ENCODE measurements at places on chromosomes 2 and 18.

GRCh38 chr2:32706815-32707579 lies 79.1 kb downstream of the TTC27 start:
- no peak for DNase-seq

DNA sequence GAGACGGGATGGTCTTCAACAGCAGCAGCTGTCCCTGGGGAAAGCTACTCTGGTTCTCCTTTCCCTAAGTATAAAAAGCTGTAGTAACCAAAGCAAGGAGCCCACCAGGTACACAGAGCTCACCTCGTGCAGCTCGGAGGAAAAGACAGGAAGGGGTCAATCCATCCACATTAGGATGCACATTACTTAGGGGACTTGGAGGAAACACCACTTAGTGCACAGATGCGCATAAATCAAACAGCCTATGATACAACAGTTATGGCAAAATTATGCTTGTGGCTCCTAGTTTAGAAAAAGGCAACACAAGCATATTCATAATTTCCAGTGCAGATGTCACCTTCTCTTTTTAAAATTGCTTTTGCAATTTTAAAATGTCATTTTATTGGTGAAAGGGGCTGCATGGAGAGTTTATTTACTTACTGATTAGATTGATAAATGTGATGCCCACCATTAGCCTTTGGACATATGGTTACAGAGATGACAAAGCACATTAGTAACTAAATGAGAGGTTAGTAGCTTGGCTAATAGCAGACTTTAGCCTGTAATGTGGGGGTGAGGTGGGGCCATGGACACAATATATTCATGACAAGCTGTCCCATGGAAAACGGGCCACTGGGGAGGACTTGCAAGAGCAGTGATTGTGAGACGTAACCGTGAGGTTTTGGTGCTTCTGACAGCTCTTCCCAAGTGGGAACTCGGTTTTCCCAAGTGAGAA lies 199.8 kb downstream of the MYT1L start:
- no peak for DNase-seq

- DNase-seq: peak; percentile 33
Observed at GRCh38 chr2:94956797-94957391, 68.6 kb upstream of the MAL start.

DNA sequence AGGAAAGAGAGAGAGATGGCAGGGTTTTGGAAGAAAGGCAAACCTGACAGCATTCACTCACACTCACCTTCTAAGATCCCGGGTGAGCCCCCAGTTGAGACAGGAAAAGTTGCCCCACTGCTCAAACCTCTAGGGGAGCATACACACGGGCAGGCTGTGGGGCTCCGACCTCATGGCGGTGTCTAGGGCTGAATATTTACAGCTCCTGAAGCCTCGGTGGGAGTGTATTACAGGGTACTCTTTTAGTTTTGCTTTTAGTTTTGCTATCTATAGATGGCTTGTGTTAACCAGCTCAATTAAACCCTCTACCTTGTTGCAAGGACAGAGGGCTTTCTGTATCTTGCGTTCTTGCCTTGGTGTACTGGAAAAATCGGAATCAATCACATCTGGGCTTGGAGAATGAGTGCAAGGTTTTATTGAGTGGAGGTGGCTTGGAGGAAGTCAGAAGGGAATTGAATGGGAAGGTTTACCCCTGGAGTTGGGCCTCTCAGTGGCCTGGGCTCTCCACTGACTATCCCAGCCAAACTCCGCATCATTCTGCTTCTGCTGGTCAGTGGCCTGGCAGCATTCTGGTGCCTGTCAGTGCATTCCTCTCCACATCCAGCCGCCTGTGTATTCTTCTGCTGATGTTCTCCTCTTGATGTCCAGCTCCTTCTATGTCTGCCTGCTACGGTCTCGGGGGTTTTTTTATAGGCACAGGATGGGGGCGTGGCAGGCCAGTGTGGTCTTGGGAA lies 10.1 kb upstream of the IFIH1 start:
- no peak for DNase-seq

DNA sequence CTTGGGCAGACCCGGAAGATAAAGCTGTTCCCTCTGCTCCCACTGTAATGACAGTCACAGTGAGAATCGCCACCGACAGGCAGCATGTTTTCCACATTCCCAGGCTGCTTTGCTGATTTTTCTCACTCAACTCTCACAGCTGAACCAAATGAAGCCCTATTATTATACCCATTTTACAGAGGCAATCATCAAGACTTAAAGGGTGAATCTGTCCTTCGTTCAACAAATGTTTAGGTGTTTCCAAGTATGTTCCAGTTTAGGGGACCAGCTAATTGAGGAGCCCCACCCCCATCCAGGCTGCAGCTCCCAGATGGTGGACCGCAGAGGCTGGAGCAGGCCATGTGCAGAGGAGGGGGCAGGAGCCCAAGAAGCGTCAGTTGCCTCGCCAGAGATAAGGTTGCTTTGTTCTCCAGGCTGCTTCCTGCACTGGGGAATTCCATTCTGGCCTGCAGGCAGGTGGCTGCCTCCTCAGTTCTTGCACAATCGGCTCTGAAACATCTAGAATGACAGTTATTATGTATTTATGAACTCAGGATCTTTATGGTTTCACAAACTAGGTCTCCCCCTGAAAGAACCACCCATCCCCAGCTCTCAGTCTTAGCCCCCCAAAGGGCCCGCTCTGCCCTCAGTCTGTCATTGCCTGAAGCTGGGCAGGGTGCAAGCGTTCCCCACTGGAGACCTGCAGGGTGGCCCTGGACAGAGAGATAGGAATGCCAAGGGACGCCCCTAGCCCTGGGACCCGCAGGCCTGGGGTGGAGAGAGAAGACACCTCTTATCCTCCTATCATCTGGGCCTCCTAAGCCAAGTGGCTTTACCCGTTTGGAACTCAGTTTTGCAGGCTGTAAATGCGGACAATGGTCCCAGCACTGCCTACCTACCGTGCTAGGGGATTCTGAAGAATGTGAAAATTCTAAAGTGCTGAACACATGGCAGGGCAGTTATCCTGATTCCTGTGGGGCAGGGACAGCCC lies 49.1 kb upstream of the MYCN start:
- DNase-seq: peak; percentile 8
